ENCODE measurements at places on chromosomes 7 and 10.

DNA sequence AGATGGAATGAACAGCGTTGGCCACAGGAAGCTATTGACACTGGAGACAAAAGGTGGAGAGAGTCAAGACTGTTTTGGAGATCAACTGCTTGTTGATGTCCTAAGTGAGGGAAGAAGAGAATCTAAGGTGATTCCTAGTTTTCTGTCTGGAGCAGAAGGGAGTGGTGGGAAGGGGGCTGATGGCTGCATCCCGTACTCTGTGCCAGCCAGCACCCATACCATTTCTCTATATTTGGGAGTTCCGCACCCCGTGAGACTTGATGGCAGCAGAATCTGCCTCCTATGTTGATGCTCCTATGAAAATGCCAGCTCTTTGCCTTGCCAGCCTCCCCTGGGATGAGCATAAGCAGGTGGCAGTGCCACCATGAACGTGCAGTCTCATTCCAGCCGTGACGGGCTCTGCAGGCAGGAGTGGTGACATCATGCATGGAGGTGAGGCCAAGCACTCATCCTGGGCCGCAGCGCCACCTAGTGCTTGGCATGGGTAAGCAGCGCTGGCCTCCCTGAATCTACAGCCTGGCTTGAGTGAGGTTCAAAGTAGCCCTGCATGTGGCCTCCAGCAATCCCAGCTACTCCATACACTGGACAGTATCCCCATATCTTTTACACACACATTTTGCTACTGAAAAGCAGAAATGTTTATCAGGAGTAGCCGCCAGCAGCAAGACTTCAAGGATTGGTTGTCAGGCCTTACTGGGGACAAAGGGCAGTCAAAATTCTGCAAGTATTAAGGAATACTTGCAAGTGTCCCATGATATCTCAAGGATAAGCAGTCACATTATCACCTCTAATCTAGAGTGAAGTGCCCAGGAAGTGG lies 43.0 kb downstream of the PODXL start:
- peak; percentile 79 for DNase-seq

DNA sequence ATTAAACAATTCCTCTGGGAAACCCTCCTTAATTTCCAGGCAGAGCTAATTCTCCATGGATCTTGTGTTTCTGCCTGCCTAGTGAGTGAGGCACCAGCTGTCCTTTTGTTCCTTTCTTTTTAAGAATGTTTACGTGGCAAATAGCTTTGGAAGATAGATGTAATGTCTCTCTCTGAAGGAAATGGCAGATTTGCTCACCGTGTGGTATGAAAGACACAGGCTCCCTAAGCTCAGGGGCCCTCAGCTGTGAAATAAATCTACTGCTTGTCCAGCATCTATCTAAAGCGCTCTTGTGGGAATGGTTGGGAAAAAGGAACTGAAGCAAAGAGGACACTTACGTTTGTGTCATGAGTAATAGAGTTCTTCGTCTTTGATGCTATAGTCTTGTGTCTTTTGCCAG lies 64.6 kb downstream of the FAS start:
- no peak for DNase-seq

DNA sequence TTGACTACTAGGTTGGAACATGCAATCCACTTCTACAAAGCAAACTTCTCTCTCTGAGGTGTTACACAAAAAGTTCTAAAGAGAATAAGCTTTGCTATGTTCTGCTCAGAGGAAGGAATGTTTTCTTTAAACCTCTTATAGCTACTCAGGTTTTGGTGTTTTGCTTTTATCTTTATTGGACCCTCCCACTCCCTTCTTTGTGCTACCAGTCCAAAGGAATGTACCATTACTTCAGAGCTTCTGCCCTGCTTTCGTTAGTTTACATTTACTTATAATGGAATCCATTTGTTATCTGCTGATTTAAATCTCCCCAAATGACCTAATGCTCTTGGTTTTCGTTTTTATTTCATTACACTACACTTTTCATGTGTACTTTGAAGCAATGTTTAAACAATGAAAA lies 154.9 kb downstream of the ATE1 start:
- DNase-seq, result no peak

- no peak for DNase-seq
Observed at GRCh38 chr10:31896968-31897384, 31.7 kb downstream of the ARHGAP12 start.

- no peak for DNase-seq
Observed at GRCh38 chr10:86848747-86849146, 92.3 kb downstream of the BMPR1A start.
